Panc1 (cell line): ENCODE measurements at places on chromosomes 7 and 10. TPM values are rescaled to one million over a fixed set of nuclear protein-coding genes. Genes with fewer than 3 reads are reported as not detected.

GRCh38 chr7:73683788-73684693 is 644 bp downstream of the BUD23 start:
- DNase-seq: no peak

GRCh38 chr7:155212301-155213015 is 85.2 kb upstream of the INSIG1 start:
- DNase-seq: no peak

GRCh38 chr10:90642136-90642535 is 215.7 kb downstream of the HTR7 start:
- DNase-seq: no peak

DNA sequence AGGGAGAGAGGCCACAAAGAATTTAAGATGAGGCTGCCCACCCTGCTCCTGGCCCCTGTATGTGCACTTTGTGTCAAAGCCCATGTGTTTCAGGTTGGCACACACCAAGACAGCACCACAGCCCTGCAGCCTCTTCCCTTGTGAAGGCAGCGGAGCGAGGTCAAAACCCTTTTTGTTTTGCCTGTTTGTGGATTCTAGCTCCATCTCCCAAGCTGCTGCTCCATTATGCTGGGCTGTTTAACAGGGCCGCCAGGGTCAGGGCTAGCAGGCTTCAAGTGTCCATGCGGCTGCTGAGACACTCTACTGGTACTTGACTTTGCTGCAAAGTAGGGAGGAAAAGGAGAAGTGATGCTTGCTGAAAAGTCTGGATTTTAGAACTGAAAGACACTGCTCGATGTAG is 142.3 kb upstream of the EFCAB10 start:
- DNase-seq: no peak

DNA sequence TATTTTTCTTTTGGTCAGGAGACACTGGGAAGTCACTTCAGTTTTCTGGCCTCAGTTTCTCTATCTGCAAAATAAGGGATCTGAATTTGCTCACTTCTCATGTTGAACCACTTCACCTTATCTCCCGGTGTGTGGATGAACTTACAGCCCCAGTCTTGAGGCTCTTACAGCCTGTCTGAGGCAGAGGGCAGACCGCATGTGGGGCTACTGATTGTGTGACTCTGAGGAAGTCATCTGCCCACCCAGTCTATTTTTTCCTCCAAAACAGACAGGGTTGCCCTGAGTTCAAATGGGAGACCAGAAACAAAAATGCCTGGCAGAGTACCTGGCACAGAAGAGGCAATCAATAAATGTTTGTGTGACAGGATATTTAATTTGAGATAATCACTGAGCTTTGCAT is 78.3 kb downstream of the LRMDA start:
- no peak for DNase-seq

DNA sequence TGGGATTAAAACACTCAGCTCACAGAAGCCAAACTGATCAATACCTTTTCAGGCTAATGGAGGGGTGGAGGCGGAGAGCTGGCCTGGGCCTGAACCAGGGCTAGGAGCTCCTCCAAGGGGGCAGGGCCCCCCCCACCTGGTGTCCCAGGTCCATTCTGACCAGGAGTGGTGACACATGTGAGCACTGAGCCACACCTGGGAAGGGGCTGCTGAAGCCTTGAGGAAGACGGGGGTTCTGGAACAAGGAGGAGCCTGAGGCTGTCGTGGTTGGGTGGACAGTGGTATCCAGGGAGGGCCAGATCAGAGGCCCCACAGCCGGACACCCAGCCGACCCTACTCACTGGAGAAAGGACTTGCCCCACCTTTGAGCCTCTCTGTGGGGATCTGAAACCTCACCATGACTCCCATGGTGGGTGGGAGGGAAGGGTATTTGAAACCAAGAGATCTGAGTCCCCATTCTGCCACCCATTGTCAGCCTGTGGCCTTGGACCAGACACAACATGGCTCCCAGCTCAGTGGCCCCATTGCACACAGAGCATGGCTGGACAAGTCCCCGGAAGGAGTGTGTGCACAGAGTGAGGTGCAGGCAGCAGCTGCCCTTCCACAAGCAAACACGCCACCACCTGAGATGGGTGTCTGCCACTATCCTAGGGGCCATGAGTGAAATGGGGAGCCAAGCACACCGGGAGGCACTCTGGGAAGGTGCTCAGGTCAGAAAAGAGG is 12.4 kb downstream of the TMEM273 start:
- DNase-seq: no peak

DNA sequence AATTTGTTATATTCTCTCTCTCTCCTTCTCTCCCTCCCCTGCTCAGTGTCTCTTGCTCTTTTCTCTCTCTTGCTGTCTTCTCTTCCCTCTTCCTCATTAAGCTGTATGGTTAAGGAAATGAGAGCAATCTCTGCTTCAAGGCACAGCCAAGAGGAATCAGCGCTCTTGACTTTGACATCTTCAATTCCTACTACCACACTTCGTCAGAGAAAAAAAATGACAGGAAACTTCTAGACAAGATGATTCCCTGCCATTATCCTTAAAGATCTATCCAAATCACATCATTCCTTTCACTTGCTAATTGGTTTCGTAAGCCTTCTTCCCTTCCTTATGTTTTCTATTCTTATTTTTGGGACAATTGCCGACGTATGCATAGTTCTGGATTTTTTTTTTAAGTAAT is 425.0 kb downstream of the KCNMA1 start:
- no peak for DNase-seq

GRCh38 chr7:121032645-121033460 is 44.3 kb downstream of the CPED1 start:
- no peak for DNase-seq

GRCh38 chr7:20735346-20736065 is 51.2 kb downstream of the SP8 start:
- no peak for DNase-seq

DNA sequence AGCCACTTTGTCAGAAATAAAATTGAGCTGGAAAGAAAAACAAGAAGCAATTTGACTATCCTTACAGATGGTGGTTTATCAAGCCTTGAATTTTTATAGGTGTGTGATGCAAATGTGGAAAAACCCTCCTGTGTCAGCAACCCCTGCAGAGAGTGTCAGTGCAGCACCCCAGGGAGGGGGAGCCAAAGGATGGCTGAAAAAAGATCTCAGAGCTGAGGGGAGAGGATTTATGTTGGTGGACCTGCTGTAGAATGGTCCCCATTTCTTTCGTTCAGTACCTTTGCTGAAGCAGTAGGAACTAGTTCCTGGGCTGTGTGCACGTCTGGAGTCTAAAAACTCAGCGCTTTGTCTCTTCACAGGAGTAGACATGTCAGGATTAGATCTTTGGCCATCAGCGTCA is 239.0 kb downstream of the PHTF2 start:
- DNase-seq: no peak

GRCh38 chr10:45238896-45239295 is 76.5 kb downstream of the OR13A1 start:
- DNase-seq: no peak

- DNase-seq: no peak
Measured at GRCh38 chr10:67246066-67246555, 320.3 kb downstream of the LRRTM3 start.

- DNase-seq: no peak
Measured at GRCh38 chr7:8000315-8000941, 31.8 kb downstream of the GLCCI1 start.

DNA sequence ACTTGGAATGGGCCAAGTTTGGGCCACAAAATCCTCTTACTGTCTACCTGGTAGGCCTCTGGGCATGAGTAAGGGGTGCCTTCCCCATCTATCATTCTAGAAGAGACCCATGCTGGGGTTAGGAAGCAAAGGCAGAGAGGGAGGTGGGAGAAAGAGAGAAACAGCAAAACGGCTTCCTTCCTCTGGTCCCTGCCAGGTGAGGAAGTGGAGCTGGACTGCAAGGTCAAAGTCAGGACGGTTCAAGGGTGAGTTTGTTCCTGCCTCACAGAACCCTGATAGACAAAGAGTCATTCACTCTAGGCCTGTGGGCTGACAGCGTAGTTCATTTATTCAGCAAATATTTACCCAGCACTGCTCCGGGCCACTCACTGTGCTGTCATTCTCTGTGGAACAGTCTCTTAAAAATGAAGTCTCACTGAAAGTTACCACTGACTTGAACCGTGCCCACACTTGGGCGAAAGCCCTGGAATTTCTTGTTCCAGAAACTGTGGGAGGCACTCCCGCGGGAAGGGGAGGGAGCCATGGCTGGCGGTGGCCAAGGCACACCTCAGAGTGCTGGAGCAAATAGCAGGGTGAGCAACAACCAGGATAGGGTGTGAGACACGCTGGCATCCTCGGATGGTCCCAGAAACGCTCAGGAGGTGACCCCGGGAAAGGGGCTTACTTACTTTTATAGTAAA is 26.2 kb upstream of the ECHDC3 start:
- DNase-seq: no peak

- DNase-seq: no peak
Measured at GRCh38 chr7:30702200-30702599, 19.9 kb upstream of the CRHR2 start.

DNA sequence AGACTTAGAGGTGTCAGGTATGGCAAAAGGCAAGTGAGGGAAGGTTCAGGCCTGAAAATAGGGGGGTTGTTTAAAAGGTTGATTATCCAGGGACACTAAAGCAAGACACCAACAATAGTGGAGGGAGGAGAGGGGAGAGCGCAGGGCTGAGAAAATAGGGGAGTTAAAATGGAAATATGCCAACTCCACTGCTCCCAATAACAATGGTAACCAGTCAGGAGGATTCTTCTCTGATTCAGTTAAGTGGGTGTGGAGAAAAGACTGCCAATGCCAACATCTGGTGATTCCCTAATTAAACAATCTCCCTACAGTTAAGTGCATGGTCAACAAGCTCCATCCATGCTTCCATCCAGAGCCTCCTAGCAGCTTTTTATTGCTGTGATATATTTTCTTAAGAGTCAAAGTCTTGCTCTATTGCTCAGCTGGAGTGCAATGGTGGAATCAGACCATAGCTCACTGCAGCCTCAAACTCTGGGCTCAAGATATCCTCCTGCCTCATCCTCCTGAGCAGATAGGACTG is 183.3 kb downstream of the JAZF1 start:
- DNase-seq: no peak

- no peak for DNase-seq
Measured at GRCh38 chr7:835485-836401, 3.5 kb downstream of the SUN1 start.

Gene SMO
- total RNA-seq: 2.9 TPM

Gene H2AZ2
- total RNA-seq: 319 TPM

Gene CYP2W1
- 0.74 TPM for total RNA-seq

Gene VWC2
- not detected for total RNA-seq

Gene CALML3
- total RNA-seq: not detected

Gene GJC3
- not detected for total RNA-seq

Gene CCDC136
- total RNA-seq: 1.1 TPM

Gene PRR15
- 0.23 TPM for total RNA-seq
